ENCODE measurements at places on chromosomes 3 and 15. TPM values are rescaled to one million over a fixed set of nuclear protein-coding genes. Genes with fewer than 3 reads are reported as not detected.

The GP5 gene
- polyA plus RNA-seq = 0.51 TPM

The KNL1 gene
- 19.0 TPM for polyA plus RNA-seq

The KCNMB2 gene
- 27.8 TPM for polyA plus RNA-seq

The GRIP2 gene
- polyA plus RNA-seq = 2.2 TPM

The STRIT1 gene
- 2.0 TPM for polyA plus RNA-seq

The ASB14 gene
- 0.60 TPM for polyA plus RNA-seq

DNA sequence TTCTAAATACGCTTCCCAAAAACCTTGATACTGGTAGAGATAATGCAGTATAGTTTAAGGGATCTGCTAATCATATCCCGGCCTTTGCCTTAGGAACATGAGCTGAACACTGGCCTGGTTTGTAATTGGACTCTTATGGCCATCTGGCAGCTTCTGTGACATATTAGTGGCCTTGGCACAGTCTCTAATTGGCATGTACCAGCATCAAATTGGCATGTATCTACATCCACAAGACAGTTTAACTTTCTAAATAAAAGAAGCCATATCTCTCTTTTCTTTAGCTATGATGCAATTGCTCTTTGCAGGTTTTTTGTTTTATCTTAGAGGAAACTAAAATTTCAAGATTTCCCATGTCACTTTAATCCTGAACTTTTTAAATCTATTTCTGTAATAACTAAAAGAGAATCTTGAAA is 44.6 kb upstream of the FILIP1L start:
- DNase-seq = no peak

DNA sequence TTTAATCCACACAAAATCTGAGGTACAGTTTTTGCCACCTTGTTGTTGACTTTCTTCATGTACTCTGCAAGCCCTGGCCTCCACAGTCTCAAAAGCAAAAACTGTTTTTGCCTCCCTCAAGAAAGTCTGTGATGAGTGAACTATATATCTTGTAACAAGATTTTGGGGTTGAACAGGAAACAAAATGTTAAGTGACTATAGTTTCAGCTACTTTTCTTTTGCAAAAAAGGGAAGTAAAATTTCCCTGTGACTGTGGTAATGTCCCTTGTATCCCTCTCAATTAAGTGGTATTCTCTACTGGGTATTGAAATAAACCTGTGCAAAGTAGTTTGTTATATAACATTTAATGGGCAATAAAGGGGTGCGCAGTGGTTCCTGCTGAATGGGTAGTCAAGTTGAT is 21.3 kb upstream of the SCAANT1 start:
- DNase-seq = no peak

DNA sequence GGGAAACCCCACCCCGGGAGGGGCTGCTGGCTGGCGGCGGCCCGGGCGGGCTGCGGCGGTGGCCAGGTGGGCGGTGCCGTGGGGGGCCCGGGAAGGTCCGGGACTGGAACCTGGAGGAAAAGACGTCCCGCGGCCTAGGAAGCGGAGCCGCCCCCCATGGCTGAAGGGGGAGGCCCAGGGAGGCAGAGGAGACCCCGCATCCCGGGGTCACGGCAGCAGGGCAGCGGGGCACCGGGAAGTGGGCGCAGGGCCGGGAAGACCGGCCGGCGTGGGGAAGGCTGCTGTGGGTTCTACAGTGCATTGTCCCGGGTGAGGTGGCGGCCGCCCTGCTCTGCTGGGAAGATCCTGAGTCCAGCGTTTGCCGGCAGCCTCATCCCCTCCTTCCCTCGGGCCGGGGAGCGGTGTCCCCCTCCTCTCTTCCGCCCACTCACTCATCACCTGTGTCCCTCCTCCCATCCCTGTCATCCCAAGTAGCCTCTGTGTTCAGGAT is 525 bp upstream of the FSTL1 start:
- DNase-seq = peak; percentile 64

DNA sequence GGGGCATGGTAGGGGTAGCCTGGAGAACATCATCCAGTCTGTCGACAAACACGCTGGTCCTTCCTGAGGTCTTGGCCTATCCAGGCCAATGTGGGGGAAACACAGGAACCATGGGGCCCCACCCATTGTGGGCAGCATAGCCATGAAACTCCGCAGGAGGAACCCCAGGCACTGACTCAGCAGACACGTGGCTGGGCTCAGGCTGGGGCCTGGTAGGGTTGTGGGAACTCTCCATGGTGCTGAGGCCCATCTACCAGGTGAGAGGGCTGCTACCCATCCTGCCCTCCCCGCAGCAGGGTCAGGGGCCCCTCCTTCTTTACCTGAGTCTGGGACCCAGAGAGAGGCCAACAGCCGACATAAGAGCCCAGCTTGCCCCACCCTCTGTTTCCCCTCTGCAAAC is 22.6 kb upstream of the CACNA2D2 start:
- DNase-seq = no peak

GRCh38 chr3:38039101-38039898 is at the start of gene DLEC1:
Gene DLEC1, plus strand, starts transcription at chr3:38039208. Its CDS starts 18 bp downstream, at chr3:38039226.
- DNase-seq = peak; percentile 46

GRCh38 chr3:86961297-86961696 is 29.7 kb downstream of the VGLL3 start:
- no peak for DNase-seq

- no peak for DNase-seq
These were observed 174.9 kb downstream of the TNIK start for GRCh38 chr3:171285287-171285686.

GRCh38 chr3:39295184-39295775 is 15.4 kb upstream of the CX3CR1 start:
- DNase-seq = no peak

GRCh38 chr15:49380912-49381311 is 42.1 kb upstream of the FGF7 start:
- DNase-seq = no peak

- DNase-seq = no peak
These were observed 126.5 kb upstream of the ROPN1 start for GRCh38 chr3:124118397-124118796.

DNA sequence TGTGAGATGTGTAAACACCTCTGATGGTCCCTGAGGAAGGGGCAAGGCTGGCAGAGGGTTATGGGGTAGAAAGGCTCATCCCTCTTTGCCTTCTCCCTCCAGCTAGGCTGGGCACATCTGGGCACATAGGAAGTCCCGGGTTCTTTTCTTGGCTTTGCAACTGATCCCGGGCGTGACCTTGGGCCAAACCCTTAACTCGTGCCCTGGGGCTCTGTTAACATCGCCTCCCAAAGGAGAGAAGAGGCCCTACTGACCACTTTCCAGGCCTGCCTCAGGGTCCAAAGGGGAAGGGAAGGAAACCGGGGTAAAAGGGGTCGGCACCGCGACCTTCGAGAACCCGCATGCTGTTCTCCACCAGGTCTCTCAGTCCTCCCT is 549 bp downstream of the C3orf18 start:
- DNase-seq = no peak

- no peak for DNase-seq
These were observed 34.9 kb upstream of the ZNF385D start for GRCh38 chr3:21785765-21786437.

DNA sequence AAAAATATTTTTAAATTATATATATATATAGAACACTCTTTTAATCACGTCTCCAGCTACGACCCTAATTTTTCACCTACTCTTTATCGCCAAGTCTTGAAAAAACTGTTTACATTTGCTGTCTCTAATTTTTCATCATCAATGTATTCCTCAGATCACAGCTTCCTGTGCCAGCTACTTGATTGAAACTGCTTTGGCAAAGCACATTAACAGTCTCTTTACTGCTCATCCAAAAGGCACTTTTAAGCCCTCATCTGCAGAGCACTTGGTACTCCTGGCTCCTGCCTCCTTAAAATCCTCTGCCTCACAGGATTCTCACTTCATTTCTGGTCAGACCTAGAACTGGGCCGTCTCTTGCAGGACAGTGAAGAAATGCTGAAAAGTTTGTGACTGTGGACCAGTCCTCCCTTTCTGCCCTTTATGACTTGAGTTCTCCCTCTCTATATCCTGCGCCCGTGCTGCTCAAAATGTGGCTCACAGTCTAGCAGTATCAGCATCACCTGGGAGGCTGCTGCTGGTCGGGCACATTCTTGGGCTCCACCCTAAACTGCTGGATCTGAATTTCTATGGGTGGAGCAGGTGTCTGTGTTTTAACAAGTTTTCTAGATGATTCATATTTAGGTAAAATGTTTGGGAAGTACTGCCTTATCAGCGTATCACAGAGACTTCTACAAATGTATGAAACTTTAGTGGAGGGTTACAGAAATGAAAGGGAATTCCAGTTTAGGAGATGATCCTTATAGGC is 196.8 kb downstream of the ADAMTSL3 start:
- no peak for DNase-seq

DNA sequence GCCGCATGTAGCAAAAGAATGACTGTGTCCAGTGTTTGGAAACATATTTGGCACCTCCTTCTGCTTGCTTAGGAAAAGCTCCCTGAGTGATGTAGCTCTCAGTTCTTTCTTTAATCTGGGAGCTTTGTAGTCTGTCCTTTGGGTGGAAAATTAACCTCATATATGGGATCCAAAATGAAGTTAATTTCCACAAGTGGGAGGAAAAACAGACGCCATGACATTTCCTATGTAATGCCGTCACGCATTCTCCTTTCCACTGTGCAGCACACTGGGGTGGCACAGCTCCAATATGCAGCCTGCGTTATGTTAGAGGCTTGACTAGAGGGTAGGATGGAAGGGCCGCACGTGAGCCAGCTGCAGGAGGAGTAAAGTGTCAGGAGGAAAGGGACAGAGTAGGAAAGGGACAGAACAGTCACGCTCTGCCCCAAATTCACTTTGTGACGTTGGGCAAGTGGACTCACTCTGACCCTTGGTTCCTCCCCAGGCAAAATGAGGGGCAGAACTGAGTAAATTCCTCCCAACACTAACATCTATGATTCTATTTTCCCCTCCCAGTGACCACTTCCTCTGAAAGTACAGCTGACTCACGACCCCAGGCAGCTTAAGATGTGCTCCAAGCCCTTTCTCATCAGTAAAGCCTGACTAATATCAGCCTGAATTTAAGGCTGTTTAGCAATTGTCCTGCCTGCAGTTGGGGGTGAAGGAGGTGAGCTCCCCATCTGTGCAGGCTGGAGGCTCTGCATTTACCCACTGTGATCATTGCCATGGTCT is 176.5 kb upstream of the PFN2 start:
- no peak for DNase-seq

DNA sequence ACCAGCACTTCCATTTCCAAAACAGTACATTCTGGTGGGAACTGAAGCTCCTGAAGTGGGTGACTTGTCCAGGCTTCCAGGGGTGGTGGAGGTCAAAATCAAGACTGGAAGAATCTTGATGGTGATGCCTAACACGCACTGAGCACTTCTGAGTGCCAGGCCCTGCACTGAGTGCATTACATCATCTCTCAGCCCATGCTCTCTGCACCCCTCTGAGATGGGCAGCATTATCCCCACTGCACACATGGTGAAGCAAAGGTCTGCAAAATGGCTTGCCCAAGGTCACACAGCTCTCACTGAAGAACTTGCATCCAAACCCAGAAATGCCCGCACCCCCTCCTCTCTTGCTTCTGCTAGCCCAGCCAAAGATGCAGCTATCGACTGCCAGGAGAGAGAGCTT is 36.9 kb downstream of the NTRK3 start:
- no peak for DNase-seq

- no peak for DNase-seq
These were observed 128.5 kb upstream of the LRIG1 start for GRCh38 chr3:66629150-66629981.

GRCh38 chr15:92583096-92584034 is 72.2 kb downstream of the FAM174B start:
- DNase-seq = no peak

DNA sequence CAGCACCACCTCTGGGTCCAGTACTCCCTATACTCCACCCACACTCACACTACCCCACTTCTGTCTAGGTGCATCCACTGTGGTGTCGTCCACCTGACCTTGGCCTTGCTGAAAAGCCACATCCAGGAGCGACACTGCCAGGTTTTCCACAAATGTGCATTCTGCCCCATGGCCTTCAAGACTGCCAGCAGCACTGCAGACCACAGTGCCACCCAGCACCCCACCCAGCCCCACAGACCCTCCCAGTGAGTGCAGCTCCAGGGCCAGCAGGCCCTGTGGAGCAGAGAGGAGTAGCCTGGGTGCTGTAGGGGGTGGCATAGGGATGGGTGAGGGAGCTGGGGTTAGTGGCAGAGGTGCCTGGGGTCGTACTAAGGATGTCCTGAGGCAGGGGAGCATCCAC is 19.4 kb upstream of the ALPK3 start:
- DNase-seq = no peak

GRCh38 chr3:62553811-62554210 is 180.5 kb upstream of the FEZF2 start:
- no peak for DNase-seq

DNA sequence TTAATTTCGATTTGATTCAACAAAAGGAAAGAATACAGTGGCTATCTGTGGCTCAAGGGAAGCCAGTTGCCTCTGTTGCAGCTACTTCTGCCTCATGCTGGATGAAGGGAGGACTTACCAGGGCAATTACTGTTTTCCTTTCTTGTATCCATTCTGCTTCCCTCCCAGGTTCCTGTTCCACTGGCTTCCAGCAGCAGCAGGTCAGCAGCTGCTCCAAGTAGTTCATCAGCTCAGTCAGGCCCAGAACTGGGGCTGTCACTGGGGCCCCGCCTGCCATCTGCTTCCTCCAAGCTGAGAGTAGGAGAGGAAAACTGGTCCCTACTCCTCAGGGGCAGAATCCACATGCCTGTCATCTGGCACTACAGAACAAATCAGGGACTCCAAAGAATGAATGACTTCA is 48.6 kb upstream of the ULK4 start:
- no peak for DNase-seq

DNA sequence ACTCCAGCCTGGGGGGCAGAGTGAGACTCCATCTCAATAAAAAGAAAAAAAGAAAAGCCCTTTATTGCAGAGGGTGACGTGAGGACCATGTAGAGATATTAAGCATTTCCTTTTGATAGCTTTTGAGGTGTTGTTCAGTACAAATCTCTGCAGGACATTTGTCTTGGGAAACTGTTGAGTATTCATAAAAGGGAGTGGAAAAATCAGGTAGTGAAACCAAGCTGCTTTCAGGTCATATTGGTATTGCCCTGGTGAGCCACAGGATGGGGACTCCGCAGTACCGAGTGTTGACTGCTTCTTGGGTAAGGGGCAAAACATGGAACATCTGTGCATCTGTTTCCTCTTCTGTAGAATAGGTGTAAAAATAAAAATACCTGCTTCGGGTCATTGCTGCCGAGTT is 9.9 kb downstream of the ITPR1 start:
- no peak for DNase-seq

DNA sequence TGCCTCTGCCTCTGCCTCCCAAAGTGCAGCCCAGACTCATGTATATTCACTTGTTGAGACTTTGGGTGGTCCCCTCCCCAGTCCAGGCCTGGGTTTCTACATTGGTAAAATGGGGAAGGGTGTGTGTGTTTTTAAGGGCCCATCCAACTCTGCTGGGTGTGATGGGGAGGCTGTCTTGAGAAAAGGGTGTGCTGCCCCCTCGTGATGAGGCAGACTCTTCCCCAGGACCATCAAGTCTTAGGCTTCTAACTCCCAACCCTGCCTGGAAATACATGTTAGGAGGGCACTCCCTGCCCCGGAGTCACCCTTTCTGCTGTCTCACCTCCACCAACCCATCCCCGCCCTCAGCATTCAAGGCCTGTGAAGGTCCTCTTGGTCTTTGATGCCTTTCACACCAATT is 4.4 kb upstream of the PTPN23 start:
- DNase-seq = no peak
